Endodermal cell (in vitro differentiated cells): ENCODE measurements at places on chromosomes 6 and 20.

GRCh38 chr6:145904868-145905267 lies 59.3 kb downstream of the SHPRH start:
- DNase-seq: no peak

DNA sequence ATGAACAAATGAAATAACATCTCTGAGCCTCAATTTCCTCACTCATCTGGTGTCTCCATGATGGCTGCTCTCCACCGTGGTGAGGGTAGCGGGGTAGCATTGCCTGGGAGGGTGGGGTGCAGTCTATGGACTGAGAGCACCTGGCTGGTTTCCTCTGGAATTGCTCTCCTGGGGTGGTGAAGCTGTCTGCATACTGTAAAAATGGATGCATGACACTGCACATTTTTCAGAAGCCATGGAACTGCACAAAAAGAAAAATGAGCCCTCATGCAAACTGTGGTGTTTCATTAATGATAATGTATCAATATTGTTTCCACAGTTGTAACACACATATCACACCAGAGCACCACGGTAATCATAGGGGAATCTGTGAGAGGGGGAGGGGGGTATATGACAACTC lies 12.1 kb upstream of the ITPR3 start:
- no peak for DNase-seq

DNA sequence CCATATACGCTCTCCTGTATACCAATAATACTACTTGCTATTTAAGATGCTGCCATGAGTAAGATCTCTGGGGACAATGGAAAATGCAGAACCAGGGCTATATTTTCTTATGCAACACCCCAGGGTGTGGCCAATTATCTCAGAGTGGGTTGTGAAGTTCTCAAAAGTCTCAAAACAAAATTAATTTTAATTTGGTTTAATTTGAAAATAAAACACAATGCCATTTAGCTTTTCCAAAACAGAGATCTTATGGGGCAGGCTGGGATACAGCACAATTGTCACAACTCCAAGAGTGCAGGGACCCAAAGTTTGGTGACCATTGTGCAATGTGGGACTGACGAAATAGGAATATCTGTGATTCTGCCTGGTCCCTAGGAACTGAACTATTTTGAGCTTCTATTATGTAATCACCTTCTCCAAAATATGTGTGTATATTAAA lies 43.1 kb downstream of the MBOAT1 start:
- DNase-seq: no peak

- no peak for DNase-seq
Observed at GRCh38 chr6:132252113-132252512, 149.2 kb downstream of the MOXD1 start.

- peak; percentile 91 for DNase-seq
Observed at GRCh38 chr6:101396548-101397173, 3.2 kb downstream of the GRIK2 start.

- DNase-seq: peak; percentile 75
Observed at GRCh38 chr6:2229742-2230141, 15.7 kb downstream of the GMDS start.

GRCh38 chr6:138421608-138422007 lies 17.6 kb downstream of the HEBP2 start:
- DNase-seq: peak; percentile 34
